ENCODE measurements at places on chromosomes 2 and 18.
A peak's percentile ranks its signal among the peaks of the same experiment; 100 is the strongest.

GRCh38 chr2:26743852-26744251 lies 20.2 kb upstream of the SLC35F6 start:
- DNase-seq = no peak

- no peak for DNase-seq
Measured at GRCh38 chr2:50018292-50018691, 864.0 kb upstream of the FSHR start.

DNA sequence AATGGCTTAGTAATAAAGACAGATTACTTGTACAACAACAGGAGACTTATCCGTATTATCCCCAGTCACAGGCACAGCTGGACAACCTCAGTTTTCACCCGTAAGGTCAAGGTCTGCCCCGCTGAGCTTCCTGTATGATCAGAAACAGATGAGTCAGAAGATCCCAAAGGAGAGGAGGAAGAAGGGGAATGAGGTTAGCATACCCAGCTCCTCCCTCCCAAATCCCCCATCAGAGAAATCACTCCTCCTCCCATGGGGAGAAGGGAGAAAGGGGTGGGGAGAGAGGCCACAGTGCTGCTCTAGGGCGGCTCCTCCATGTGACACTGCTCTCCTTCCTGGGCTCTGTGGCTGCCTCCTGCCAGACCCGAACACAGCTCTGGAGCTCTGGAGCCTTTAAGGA lies 53.8 kb upstream of the SPTBN1 start:
- no peak for DNase-seq

GRCh38 chr2:191087311-191087710 lies 63.5 kb downstream of the STAT4 start:
- DNase-seq = no peak

DNA sequence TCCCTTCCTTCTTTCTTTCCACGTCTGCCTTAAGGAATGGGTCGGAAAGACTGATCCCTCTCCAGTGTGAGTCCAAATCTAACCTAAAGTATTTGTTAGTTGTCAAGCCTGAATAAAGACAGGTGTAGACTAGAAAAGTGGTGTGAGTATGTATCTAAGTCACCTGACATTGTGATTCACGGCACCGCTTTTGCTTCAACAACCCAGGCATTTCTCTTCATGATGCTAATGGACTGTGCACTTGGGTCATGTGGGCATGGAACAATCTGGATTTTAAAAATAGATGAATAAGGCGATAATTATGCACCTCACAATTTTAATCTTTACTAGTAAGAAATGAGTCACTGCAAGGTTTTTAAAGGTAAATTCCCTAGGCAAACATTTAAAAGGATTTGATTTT lies 107.5 kb downstream of the LIPG start:
- DNase-seq = no peak

- DNase-seq = no peak
Measured at GRCh38 chr18:55092166-55092565, 132.9 kb upstream of the CCDC68 start.

GRCh38 chr2:84851876-84852275 lies 29.0 kb downstream of the TRABD2A start:
- no peak for DNase-seq

- DNase-seq = no peak
Measured at GRCh38 chr18:62556397-62556796, 33.6 kb downstream of the ZCCHC2 start.

GRCh38 chr2:162118166-162119031 lies 33.6 kb downstream of the GCG start:
- DNase-seq = peak; percentile 10

DNA sequence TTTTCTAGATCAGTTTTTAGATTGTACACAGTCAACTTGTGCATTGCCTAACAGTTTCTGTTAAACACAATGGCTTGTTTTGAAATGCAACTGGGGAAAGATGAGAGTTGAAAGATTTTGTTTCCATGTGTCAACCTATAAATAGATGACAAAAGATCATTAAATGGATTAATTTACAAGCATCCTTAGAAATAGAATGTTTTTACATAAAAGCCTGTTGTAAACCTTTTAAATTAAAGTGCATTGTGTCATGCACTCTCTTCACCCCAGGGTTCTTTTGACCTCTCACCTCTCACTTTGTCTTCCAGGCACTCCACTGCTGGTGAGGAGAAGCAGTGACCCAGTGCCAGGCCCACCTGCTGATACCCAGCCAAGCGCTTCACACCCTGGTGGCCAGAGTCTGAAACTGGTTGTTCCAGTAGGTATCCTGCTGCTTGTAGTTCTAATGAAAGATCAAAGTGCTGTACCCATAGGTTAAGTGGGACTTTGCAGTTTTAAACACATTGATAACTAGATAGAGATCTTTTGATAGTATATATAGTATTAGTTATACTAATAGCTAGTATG lies 502.1 kb downstream of the PARD3B start:
- DNase-seq = no peak

DNA sequence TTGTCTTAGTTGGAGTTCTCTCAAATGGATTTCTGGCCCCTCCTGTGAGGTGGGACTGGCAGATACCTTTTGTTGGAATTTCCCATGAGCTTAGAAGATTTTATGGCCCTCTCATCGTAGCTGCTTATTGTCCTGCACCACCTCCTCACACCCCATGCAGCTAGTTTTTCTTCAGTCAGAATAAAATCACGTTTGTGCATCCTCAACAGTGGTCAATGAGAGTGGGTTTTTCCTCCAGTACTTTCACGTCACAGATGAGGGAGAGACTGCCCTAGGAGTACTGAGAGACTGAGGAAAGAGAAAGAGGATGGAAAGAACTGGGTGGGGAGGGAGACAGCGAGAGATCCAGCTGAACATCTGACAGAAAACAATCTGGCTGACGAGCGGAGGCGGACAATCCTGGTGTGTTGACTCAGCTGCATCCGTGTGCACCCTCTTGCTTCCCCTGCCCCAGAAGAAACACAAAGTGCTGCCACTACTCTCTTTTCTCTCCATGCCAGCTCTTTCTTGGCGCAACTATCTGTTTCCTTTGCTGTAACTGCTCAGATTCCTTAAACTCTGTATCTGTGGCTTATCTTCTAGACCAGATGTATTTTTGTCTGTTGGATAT lies 7.4 kb downstream of the RAPGEF4 start:
- no peak for DNase-seq

- DNase-seq = no peak
Measured at GRCh38 chr2:216012830-216013079, 596 bp downstream of the MREG start.

GRCh38 chr2:223008162-223008561 lies 43.8 kb upstream of the KCNE4 start:
- DNase-seq = no peak

DNA sequence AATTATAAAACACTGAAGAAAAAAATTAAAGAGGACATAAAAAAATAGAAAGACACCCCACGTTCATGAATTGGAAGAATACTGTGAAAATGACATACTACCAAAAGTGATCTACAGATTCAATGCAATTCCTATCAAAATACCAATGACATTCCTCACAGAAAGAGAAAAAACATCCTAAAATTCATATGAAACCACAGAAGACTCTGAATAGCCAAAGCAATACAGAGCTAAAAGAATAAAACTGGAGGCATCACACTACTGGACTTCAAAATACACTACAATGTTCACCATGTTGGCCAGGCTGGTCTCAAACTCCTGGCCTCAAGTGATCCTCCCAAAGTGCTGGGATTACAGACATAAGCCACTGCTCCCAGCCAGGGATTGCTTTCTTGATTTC lies 56.3 kb downstream of the TLK1 start:
- DNase-seq = no peak

GRCh38 chr18:38115201-38115600 lies 549.6 kb upstream of the CELF4 start:
- DNase-seq = no peak

DNA sequence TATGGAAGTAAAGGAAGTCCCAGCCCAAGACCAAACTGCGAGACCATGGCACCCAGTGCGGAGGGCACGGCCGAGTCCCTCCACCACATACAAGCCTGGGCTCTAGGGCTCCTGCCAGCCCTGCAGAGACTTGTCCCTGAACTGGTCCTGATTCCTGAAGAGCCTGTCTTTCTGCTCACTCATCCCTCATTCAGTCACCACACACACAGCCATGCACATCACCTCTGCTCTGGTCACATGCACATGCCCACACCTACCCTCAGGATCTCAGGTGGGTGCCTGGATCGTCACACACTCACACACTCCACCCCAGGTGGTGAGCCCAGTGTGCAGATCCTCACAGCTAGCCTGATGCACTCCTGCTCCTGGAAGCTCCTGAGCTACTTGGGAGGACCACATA lies 71.4 kb upstream of the LAPTM4A start:
- DNase-seq = no peak

DNA sequence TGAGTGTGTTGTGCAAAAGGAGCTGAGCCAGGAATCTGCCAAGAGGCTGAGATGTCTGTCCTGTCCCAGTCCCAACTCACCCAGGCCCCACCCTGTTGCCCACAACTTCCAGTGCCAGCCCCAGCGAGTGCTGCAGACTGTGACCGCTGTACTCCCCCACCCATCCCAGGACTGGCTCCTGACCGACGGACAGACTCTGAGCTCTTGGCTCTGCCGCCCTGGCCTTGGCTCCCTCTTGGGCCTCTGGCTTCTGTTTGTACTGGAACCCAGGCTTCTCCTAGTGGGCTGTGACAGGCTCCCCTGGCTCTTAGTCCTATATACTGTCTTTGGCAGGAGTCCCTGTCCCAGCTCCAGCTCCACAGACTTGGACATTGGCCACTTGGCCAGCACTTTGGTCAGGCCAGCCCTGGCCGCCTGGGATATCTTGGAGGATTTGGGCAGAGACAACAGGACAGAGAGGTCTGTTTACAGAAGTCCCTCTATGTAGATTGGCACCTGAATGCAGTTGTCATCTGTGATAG lies 41.1 kb downstream of the ACOXL start:
- DNase-seq = no peak

DNA sequence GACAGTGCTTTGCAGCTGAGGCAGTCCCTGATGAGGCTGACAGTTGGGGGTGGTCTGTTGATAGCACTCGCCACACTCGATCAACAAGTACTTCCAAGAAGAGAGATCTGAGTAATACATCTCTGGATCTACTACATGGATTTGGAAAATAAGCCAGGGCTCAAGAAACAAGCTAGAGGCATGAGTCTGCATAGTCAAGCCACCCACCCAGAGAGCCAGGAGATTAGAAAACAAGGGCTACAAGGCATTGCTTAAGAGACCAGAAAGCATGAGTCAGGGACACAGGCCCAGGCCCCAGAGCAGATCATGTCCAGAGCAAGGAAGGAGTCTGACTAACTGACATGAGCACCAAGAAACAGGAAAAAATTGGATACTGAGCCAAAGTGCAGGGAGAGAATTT lies 196.9 kb upstream of the CWC22 start:
- no peak for DNase-seq

Measured in CD14-positive monocyte (primary cell).